ENCODE measurements at places on chromosomes 7 and 10.

- no peak for DNase-seq
Measured at GRCh38 chr7:28815928-28816373, 142.2 kb downstream of the TRIL start.

- DNase-seq = no peak
Measured at GRCh38 chr7:114264023-114264422, 150.6 kb upstream of the FOXP2 start.

GRCh38 chr10:117775526-117775925 is 233.0 kb downstream of the EMX2 start:
- no peak for DNase-seq

- no peak for DNase-seq
Measured at GRCh38 chr7:19145434-19146115, 354 bp upstream of the FERD3L start.

DNA sequence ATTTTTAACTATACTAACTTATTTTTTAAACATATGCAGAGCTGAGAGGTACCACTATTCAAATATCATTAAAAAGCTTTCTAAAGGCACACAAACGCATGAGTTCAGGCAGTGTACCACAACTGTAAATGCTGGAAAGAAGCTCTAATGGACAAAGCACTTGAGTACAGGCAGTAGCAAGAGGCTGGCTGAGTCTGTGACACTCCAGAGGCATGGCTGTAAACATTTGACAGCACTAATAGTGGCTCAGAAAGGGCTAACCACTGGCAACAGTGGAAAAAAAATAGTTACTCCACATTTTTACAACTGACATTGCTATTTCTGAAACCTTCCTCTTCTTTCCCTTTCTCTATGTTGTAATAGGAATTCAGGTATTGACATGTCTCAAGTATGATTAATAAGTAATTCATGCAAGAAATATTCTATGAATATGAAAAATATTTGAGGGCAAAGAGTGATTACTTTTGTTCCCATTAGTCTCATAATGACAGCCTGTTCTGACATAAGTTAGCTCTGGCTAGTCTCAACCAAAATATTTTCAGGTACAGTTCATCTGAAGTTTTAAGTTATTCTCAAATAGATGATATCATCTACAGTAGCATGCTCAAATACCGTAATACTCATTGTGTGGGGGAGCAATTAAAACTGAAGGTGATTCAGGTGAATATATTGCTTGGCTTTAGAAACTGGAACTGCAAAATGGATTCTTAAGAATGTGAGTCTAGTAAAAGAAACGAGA is 324.0 kb upstream of the POT1 start:
- DNase-seq = no peak

GRCh38 chr10:59675812-59676211 is 33.8 kb downstream of the SLC16A9 start:
- no peak for DNase-seq

- no peak for DNase-seq
Measured at GRCh38 chr10:15290671-15291070, 80.4 kb downstream of the FAM171A1 start.

DNA sequence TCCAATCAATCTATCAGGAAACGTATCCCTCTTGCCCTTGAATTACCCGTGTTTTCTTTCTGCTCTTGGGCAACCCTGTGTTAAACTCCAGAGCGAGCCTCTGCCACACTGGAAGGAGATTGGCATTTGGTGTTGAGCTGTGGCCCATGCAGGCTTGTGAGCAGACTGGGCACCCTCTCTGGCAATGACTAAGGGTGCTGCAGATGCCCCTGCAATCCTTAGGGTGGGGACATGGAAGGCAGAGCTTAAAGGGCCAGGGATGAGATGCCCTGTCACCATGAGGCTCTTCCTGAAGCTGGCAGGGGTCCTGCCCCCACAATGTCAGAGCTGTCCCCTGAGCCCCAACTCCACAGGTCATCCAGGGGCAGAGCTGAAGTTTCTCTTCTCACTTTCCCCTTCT is 19.5 kb upstream of the FAM180A start:
- DNase-seq = no peak

- no peak for DNase-seq
Measured at GRCh38 chr7:42722716-42723115, 189.2 kb downstream of the C7orf25 start.

DNA sequence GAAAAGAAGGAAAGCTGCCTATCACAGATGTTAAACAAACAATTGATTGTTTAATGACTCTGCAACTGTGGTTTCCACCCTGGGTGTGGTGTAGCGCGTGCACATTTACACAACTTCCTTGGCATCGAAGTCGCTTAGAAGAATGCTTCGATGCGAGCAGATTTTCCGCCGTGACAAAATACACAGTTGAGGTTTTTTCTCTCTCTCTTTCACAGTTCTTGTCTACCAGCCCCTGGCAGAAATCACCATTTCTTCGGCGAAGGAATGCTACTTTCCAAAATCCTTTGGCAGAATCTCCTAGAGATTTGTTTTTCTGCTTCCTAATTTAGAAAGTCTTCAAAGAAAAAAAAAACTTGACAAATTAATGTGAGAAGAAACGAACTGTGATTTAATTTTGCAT is 70.7 kb upstream of the C1QL3 start:
- DNase-seq = no peak

Data from stimulated activated CD8-positive, alpha-beta memory T cell treated with anti-CD3 and anti-CD28 coated beads, Interleukin-4, amount 100 ng/mL, for 1 hour (primary cell).